ENCODE measurements at places on chromosomes 11 and 22. TPM values are rescaled to one million over a fixed set of nuclear protein-coding genes. Genes with fewer than 3 reads are reported as not detected.

P2RY2 gene
- 1.2 TPM for total RNA-seq

GP1BB gene
- total RNA-seq, result 2.1 TPM

BAD gene
- 65.1 TPM for total RNA-seq

MYBPC3 gene
- not detected for total RNA-seq

OMP gene
- total RNA-seq, result 0.50 TPM

RBFOX2 gene
- total RNA-seq, result 169 TPM

DEFB131B gene
- total RNA-seq, result not detected

GRAMD1B gene
- total RNA-seq, result 5.0 TPM

GGTLC3 gene
- total RNA-seq, result not detected

NTM gene
- 35.0 TPM for total RNA-seq

UPB1 gene
- total RNA-seq, result 0.13 TPM

GPR137 gene
- total RNA-seq, result 7.6 TPM

MMP27 gene
- total RNA-seq, result not detected

SORL1 gene
- total RNA-seq, result 2.0 TPM

Measured in aortic smooth muscle cell (primary cell).